ENCODE measurements at places on chromosomes 1 and 21. TPM values are rescaled to one million over a fixed set of nuclear protein-coding genes. Genes with fewer than 3 reads are reported as not detected.

The TCP10L gene
- total RNA-seq, result 0.29 TPM

DNA sequence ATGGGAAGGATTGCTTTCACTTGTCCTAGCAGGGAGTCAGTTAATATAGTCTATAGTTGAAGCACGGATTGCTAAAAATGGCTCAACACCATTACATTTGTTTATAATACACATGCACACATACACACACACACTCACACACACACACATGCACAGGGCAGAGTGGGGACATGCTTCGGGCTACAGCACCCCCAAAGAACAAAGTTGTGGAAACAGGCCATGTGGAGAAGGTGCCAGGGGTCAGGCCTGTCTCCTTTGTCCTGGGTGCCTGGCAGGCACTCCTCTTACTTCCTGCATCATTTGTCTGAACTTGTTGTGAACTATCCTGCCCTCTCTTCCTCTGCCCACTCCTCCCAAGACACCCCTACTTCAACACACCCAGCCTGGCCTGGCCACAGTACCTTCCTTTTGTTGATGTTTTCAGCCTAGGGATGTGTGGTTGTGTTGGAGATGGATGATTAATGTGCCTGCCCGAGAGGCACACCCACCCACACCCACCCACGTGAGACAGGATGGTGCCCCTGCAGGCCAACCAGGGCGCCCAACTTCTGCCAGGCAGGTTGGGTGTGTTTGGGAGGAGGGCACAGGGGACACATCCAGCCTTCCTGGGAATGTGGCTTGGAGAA, 17.5 kb downstream of the RASSF5 start:
- DNase-seq, result no peak

- no peak for DNase-seq
Observed at GRCh38 chr1:19032701-19033514, 76.4 kb upstream of the IFFO2 start.

DNA sequence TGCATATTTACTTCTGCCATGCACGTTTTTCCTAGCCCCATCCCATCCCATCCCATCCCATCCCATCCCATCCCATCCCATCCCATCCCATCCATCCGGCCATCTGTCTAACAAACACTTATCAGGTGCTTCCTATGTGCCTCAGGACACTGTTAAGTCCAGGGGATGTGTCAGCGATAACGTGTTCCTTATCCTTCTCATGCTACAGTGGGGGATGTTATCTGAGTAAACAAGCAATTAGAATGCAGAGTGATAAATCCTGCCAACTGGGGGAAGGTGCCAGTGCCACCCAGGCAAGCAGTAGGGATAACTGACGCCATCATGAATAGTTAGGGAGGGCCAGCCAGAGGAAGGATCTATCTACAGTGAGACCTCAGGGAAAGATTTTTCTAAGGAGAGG, 304.2 kb downstream of the CAMTA1 start:
- no peak for DNase-seq

The PLA2G2F gene
- not detected for total RNA-seq

The DISP1 gene
- total RNA-seq, result 3.1 TPM

GRCh38 chr1:172442404-172442803, 1.5 kb downstream of the PIGC start:
- DNase-seq, result no peak

DNA sequence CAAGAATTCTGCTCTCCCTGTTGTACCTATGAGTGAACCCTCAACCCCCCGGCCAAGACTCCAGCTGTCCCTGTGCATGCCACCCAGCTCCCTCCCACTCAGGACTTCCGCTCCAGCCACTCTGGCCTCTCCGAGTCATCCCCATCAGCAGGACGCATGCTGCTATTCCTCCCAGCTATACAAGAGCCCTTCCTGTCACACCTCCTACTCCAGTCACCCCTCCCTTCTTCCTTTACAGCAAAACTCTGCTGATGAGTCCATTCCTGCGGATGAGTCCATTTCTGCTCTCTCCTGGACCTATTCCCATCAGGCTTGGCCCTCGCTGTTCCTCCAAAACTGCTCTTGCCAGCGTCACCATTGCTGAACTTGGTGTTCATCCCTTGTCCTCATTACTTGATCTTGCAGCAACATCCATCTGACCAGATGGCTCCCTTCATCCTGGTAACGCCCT, 42.2 kb downstream of the H3-3A start:
- no peak for DNase-seq

The S100A5 gene
- total RNA-seq, result 0.36 TPM

The TNNI3K gene
- 0.89 TPM for total RNA-seq

DNA sequence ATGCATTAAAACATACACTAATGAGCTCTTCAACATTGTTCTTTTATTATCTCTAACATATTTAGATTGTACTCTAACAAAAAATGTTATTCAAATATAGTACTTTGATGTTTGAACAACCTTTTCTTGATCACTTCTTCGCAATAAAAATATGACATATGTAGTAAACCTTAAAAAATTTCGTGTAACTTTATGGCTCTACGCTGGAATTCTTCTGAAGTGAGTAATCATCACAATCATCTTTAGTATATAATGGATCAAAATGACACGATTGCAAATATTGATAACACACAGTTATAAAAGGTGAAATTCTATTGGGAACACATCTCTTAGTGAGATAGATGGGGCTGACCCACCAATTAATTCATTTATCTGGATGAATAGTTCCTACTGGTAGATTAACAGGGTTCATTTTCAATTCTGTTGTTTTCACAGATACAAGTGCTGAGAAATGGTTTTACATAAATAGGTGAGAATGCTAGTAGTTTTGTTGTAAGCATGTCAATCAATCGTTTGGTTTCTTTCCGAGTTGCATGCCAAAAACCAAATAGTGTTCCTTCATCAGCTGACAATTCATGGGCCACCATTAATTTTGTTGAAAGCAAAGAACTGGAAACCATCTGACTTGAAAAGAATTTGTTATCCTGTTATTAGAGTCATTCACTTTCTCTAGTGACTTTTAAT, 1.5 kb upstream of the ZMPSTE24 start:
- no peak for DNase-seq
